SJSA1 (cell line): ENCODE measurements at places on chromosomes 13 and 19.

- no peak for DNase-seq
Measured at GRCh38 chr19:8695501-8695900, 3.1 kb downstream of the ACTL9 start.

GRCh38 chr19:38039966-38040365, 133.0 kb downstream of the SIPA1L3 start:
- DNase-seq = peak; percentile 57

DNA sequence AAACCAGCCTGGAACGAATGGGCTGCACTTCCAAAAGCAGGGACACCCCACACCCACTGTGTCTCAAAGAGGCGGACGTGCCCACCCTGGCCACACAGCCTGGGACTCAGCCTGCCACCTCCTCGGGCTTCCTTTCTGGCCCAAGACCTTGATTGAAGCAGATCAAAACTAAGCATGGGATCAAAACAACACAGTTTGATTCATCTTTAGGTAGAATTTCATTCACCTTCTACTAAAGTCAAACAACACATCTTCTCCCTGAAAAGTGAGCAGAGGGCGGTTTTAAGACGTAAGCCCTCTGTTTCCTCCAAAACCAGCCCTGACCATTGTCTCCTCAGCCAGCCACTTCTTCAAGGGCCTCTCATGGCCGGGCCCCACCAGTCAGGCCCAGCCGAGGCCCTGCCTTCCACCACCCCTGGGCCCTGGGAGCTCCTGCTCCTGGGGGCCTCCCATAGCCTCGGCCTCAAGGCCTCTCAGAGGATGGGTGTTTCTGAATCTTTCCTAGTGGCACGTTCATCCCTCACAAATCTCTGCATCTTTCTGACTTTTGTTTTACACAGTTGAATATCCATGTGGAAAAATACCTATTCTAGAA, 6.3 kb upstream of the F10 start:
- no peak for DNase-seq

DNA sequence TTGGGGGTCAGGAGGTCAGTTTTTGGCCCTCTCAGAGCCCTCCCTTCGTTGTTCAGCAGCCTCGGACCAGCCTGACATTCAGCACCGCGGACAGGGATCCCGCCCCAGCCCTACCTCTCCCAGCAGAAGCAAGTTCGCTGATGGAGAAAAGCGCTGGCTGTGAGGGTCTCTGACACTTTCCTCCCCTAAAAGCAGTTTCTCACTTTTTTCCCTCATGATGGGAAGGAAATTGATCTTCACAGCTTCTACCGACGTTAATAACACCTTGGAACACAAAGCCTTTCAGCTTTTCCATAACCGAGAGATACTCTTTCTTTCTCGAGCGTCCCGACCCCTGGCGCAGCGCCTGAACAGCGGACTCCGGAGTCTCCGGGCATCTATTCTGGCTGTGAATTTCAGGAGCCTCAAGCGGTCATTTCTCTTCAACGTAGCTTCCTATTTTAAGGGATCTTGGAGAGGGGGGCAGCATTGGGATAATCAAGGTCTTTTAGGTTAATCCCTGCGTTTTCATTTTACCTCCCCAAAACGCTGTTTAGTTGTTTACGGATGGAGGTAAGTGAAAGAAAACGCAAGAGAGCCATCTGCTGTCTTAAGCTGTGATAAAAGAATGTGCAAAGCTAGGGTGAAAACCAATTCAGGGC, 467.2 kb downstream of the ITGBL1 start:
- no peak for DNase-seq

GRCh38 chr19:33604651-33605050, 17.1 kb upstream of the CHST8 start:
- no peak for DNase-seq

GRCh38 chr19:54189145-54189734, at the start of gene MBOAT7:
TSS of gene MBOAT7 (minus strand) at chr19:54189580. CDS start at chr19:54188508, 1,072 bp downstream.
- peak; percentile 26 for DNase-seq

GRCh38 chr13:72657379-72657778, 70.0 kb downstream of the MZT1 start:
- DNase-seq = no peak

DNA sequence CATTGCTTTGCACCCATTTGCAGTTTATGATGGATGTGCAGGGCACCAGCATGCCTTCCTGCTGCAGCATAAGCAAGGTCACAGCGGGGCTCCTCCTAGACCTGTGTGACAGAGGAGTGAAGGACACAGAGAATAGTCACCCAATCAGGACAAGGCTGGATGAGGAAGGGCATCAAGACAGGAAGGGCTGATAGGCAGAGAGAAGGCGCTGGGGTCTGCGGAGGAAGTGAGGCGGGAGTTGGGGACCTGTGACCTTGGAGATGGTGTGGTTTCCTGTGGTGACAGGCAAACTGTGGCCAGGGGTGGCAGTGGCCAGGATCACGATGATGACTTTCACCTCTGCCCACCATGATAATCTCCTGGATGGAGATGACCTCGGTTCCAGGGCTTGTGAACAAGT, 16.4 kb upstream of the KCTD15 start:
- DNase-seq = no peak

DNA sequence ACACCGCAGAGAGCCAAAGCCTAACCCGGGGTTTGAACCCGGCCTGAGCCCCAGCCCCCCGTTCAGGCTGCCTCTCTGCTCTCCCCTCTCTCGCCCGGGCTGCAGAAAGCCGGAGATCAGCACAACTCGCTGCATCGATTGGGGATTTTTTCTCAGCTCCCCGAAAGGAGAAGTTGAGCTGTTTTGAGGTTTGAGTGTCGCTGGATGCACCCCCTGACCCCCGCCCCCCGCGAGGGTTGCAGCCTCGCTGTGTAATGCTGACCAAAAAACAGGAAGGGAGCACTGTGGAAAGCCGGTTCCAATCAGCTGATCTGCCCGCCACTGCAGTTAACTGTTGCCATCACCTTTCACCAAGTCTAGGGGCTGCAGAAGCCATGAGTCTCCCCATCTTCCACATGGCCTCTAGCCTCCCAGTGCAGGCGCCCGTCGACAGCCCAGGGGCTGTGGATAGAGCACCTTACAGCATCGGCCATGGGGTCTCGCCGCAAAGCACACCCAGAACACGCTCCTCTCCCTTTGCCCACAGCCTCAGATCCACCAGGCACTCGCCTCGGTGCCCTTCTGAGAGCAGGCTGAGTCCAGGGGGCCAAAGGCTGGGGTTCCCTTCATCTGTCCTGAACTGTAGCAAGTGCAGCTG, 34.5 kb downstream of the MYO9B start:
- DNase-seq = no peak

DNA sequence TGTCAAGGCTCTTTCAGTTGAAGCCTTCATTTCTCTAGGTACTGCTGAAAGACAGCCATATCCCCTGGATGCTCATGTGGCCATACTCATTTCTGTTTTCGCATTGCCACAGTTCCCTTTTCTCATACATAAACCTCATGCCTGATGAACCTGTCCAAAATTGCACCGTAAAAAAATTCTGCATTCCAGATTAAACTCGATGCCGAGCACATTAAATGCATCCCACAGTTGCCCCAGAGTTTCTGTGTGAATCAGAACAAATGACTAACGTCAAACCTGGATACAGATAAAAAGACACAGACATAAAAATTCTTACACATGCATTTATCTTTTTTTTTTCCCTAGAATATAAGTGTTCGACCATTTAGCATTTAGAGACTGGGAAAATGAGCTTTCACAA, 288.2 kb downstream of the COG6 start:
- no peak for DNase-seq

DNA sequence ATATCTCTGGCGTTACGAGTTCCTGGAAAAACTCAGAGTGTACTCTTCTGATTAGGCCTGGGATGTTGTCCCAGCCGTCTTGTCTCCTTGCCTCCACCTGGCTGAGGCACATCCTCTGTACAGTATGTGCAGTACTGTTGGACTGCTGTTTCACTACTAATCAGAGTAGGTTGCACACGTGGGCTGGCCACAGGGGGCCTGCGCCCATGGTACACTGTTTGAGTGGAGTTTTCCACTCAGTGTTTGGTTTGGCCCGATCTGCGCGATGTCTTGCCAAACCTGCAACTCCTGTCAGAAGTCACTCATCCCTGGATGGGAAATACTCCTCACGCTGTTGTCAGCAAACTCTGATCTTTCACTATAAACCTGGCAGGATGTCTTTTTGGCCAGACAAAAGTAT, 189.6 kb upstream of the CSNK1A1L start:
- no peak for DNase-seq

GRCh38 chr19:32354345-32354744, 8.9 kb downstream of the ZNF507 start:
- no peak for DNase-seq

DNA sequence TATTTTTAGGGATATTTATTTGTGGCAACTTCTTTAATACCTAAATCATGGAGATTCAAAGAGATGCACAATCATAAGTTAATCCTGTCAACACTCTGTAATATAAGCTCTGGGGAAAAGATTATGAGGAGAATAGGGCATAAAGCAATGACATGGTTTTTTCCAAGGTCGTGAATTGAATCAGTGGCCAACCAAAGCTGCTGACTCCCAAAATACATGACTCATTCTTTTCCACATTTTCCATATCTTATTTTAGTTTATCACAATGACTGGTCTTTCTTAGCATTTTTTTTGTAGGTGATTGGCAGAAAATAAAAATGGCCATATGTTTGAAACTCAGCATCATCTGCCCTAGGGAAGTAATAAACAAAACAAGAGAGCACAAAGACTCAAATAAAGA, 28.5 kb upstream of the RBM26 start:
- DNase-seq = no peak

DNA sequence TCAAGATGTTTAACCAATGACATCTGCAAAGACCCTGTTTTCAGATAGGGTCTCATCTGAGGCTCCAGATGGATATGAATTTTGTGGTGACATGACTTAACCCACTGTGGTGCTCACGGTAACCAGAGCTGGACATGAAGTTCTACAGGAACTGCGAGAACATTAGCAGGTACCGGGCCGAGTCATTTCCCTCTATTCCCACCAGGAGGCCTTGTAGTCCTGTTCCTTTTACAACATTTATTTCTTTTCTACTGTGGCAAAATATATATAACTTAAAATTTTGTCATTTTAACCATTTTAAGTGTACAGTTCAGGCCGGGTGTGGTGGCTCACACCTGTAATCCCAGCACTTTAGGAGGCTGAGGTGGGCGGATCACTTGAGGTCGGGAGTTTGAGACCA, 7.6 kb upstream of the TSPAN16 start:
- no peak for DNase-seq

DNA sequence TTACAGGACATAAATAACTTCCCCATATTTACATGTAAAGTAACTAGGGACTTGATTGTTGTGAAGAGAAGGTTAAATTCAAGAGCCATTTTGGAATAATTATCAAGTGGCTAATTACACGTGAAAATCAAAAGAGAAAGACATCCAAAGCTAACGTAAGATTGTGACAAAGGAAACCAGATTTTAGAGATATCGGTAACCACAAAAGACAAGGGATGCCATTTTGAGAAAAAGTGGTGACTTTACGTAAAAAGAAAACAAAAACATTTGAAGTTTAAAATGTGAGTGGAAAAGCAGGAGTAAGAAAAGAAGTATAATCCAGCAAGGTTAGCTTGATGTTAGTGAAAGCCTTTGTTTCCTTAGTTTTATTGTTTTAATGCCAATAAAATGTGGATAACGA, 10.9 kb upstream of the VWA8 start:
- DNase-seq = no peak

DNA sequence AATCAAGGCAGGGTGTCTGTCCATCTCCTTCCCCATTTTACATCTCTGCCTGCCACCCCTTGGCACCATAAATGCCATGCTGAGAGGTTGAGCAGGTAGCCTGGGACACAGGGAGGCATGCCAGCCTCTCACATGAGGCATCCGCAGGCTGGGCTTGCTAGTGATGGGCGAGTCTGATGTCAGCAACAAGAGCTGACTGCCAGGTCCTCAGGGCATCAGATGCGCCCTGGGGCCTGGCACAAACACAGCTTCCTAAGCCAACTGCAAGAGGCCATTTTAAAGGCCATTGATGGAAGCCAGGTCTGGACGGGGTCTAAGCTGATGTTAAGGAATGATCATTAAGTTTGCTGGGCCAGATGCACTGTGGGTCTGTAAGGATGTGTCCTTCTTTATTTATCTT, 34.6 kb downstream of the MYH14 start:
- no peak for DNase-seq

DNA sequence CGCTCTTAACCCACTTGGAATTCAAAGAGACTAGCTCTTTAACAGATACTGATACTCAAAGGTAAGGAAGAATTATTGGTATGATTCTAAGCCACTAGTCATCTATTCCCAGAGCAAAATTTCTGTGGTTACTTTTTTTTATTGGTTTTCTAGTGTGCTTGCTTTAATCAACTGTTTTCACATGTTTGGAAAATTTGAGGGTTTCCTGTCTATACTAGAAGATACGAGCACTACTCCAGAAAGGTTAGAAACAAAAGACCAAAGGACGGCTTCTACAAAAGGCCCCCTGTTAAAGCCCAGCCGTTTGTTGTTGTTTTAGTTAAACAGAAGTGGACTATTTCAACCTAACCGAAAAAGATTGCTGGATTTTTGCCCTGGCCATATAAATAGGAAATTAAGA, 18.5 kb upstream of the LPAR6 start:
- DNase-seq = no peak

DNA sequence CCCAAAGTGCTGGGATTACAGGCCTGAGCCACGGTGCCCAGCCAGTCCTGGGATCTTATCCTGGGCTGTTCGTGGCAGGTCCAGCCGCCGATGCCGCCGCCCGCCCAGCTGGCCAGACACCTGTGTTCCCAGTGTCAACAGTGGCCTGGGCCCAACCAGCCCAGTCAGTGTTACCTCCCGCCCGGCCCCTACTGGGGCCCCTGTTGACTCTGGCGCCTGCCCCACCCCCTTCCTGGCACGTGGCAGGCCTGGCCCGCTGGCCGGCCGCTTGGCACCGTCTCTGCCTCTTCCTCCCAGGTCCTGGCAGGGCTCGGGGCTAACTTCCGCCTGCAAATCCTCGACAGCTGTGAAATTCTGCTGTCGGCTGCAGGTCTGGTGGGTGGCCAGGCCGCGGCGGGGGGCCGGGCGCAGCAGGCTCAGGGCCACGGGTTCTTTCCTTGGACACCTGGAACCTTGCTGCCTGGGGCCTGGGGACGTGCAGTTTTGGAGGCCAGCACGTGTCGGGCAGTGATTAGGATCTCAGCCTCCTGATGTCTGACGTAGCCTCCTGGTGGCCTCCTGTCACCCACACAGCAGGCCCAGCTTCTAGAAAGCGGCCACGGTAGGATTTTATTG, 9.1 kb downstream of the ARID3A start:
- DNase-seq = no peak

- no peak for DNase-seq
Measured at GRCh38 chr13:20401931-20402856, 123.5 kb downstream of the CRYL1 start.

DNA sequence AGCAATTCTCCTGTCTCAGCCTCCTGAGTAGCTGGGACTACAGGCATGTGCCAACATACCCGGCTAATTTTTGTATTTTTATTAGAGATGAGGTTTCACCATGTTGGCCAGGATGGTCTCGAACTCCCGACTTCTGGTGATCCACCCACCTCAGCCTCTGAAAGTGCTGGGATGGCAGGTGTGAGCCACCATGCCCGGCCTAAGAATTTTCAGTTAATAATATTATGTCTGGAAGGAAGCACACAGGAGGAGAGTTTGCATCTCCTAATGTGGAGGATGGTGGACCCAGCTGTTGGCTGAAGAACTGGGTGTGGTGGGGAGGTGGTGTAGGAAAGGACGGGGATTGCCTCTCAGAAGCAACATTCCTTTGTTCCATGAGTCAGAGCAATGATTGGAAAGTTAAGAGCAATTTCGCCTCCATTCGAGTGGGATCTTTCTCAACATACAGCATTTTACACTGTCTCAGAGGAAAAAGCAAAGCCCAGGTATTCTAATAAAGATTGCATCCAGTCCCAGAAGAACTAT, 11.9 kb downstream of the PDCD2L start:
- no peak for DNase-seq

GRCh38 chr13:46035066-46035465, 17.5 kb downstream of the ZC3H13 start:
- DNase-seq = no peak
